GM12864 (cell line): ENCODE measurements at places on chromosomes 11 and 22.

DNA sequence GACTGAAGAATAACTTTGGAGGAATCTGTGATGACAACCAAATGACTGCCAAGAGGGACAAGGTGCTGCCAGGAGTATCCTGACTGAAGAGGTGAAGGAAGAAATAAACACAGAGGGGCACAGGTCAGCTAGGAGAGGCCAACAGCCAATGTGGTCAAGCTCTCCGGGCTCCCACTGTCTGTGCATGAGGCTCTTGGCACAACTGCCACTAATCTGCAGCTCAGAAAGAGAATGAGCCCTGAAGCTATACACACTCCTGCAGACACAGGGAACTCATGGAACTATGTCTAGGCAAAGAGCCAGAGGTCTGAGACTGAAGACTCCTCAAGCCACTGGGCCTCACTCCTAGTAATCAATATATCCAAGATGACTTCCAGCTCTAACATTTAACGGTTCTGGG is 7.0 kb downstream of the THRSP start:
- DNase-seq: no peak

DNA sequence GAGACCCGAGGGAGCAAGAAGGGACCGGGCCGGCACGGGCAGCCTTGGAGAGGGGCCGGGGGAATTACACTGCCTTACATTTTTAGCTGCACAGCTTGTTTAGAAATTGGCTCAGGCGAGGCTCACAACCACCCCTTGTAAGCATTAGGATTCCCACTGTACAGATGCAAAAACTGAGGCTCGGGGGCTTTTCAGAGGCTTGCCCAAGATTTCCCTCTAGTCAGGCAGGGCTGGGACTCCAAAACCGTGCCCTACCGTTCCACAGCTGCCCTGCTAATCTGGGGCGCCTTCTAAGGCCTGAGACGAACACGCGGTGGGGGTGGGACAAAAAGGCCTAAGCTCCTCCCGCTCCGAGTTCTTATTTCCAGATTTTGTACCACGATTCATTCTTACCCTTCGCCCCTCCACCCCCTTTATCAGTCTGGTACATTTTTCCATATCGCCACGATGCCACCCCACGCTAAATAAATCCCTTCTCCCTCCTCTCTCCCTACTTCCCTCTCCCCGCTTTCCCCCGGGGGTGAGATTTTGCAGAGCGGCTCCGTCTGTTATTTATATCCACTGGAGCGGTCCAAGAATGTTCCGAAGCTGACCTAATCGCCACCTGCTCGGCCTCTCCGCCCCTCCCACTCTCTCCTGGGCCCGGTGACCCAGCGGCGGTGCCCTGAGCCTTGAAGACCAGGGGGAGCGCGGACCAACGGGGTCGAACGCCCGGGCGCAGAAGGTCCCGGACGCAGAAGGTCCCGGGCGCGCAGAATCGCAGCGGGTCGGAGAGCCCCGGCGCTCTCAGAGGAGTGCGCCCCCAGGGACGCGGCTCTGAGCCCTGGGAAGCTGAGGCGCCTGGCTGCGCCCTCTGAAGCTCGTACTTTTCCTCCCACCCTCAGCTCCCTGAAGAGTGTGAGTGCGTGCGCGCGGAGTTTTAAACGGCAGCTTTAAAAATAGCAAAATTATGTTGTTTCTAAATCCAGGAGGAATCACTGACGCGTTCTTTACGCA is 764 bp upstream of the PACSIN3 start:
- DNase-seq: no peak

DNA sequence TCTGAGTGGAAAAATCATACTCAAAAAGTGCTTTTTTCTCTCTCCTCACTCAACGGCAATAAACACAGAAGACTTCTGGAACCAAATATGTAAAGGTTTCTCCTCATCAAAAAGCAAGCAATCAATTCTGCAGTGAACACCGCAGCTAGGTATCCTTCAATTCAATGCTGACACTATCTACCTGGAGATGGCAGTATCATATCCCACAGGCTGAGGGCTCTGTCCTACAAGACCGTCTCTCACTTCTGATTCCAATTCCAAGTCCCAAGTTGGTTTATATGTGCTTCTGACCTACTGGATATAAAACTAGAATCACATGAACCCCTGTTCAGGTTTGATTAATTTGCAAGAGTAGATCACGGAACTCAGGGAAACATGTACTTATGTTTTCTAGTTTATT is 59.7 kb upstream of the LUZP2 start:
- DNase-seq: no peak

DNA sequence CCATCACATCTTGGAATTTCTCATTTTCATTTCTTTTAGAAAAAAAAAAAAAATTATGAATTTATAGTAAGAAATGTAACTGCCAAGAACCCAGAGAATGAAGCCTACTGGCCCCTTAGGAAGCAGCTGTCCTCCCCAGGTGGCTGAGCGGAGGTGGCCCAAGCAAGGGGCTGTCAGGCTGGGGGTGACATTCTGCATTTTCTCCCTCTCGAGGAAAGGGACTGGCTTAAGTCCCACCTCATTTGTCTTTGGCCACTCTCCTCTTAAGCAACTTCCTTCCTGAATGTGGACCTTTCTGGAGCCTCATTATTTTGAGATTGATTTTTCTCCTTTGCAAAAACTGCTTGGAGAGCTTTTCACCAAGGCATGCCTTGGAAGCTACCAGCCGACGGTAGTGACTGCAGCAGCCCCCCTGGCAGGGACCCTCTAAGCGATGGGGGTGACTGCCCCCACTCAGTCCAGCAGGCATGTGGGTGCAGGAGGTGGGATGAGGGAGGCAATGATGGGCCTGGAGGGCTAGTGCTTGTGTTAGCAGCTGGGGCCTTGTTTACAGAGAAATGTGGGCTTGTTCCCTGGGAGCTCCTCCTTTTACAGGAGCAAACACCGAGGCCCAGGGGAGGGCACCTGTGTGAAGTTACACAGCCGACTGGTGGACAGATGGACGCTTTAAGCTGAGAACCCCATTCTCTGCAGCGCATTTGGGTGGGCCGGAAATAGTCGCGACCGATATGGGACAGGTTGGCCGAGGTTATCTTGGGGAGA is 111.7 kb downstream of the MORC2 start:
- no peak for DNase-seq

DNA sequence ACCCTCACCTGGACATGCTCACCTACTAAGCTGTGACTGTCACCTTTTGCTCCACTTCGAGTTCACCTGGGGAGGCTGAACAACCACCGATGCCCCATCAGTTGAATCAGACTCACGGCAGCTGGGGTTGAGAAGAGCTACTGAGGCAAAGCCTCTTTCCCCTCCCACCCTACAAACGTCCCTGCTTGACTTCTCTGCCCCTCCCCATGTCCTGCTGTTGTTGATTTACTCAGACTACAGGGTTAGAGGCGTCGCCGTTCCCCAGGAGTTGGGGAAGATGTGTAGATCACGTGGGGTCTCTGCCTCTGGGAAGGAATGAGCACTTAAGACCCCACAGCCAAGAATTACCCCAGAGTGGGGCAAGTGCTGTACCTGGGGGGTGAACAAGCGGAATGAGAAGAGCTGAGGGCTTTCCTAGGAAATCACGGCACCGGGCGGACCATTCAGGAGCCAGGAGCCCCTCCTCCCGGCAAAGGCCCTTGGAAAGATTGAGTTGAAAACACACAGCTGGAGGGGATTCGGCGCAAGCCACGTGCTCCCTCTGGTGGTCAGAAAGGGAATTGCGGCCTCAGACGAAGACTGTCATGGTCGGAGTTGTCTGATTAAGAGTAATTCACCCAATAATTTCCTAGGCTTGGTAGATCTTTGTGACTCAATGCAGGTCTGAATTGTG is 7.0 kb downstream of the FXYD2 start:
- DNase-seq: peak; percentile 59

DNA sequence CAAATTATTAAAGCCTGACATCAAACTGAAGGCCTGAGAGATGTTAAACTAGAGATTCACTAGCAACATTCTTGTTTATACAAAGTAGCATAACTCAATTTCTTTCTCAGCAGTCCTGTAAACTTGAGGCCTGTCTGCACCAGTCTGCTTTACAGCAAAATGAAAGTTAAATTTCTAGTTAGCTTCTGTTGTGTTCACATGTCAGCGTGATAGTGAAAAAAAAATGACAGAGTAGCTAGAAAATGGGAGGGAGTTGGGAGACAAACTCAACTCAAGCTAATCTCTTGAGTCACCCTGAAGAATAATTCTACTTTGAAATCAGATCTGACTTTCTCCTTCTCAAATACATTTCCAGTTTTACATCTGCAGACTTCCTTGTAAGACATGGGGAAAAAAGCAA is 6.5 kb downstream of the RBFOX2 start:
- no peak for DNase-seq

- DNase-seq: no peak
Observed at GRCh38 chr22:23414727-23415489, 165.2 kb downstream of the IGLL1 start.

DNA sequence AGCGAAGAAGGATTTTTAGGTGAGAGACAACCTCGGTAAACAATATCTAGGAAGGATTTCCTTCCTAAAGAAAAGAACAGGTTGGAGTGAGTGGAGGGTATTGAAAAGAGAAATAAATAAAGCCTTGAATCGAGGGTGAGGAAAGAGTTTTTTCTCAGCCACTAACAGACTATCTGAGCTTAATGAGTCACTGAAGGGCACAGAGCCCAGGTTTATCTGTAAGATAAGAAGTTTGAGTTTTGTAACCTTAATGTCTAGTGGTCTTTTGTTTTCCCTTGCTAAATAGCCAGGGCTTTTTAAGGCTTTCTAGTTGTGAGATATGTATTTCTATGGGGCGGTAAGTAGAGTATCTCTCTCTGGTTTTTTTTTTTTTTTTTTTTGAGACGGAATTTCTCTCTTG is 394.5 kb upstream of the KIRREL3 start:
- DNase-seq: no peak

- no peak for DNase-seq
Observed at GRCh38 chr22:43861529-43861928, 784 bp downstream of the SULT4A1 start.

- no peak for DNase-seq
Observed at GRCh38 chr11:46249938-46250744, 27.3 kb upstream of the CREB3L1 start.

DNA sequence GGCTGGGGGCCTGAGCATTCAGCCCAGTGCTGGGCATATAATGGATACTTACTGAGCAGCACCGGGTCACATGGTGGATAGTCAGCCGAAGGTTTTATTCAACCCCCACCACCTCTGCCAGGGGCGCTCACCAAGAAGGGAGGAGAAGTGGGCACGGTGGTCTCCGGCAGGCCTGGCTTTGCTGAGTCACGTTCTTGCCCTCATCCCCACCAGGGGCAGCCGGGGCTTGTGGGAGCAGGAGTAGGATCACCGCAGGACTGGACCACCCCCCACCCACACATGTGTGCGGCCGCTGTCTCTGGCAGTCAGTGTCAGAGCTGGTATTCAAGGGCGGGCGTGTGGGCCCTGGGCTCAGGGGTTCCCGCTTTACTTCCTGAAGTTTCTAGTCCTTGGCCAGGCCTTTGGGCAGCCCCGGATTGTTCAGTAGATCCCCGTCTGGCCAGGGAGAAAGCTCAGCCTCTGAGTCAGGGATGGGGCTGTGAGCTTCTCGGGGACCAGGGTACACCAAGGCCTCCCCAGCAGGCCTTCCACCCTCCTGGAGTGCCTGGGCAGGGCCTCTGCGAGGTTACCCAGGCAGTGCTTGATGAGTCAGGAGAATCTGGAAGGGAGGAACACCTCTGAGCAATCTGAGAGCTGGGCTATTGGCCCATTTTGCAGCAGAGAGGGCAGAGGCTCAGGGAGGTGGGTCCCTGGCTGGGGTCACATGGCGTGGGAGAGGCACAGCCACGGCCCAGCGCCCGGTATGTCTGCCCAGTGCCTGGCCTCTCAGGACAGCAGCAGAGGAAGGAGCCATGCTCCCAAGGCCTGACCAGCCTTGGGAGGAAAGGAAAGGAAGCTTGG is 60.6 kb downstream of the RTL6 start:
- no peak for DNase-seq

GRCh38 chr11:10625281-10625981 is 57.0 kb upstream of the LYVE1 start:
- no peak for DNase-seq

DNA sequence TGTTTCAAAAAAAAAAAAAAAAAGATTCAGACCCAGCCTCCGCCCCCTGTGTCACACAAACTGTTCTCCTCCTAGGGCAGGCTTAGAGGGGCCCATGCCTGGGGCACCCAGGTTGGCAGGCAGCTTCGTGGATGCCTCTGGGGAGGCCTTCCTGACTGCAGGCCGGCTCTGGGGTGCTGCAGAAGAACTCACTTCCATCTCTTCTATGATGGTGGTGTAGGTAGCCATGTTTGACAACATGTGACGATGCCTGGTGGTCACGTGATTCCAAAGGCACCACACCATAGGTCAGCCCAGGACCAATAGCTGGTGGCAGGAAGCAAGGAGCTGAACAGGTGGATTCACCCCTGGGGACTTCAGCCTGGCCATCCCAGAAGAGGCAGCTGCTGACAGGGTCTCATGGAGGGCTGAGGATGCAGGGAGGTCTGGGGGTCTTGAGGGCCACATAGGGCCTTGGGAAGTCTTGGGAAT is 24.1 kb upstream of the CELSR1 start:
- DNase-seq: peak; percentile 40

- no peak for DNase-seq
Observed at GRCh38 chr11:111886844-111887243, 7.5 kb downstream of the CFAP68 start.

DNA sequence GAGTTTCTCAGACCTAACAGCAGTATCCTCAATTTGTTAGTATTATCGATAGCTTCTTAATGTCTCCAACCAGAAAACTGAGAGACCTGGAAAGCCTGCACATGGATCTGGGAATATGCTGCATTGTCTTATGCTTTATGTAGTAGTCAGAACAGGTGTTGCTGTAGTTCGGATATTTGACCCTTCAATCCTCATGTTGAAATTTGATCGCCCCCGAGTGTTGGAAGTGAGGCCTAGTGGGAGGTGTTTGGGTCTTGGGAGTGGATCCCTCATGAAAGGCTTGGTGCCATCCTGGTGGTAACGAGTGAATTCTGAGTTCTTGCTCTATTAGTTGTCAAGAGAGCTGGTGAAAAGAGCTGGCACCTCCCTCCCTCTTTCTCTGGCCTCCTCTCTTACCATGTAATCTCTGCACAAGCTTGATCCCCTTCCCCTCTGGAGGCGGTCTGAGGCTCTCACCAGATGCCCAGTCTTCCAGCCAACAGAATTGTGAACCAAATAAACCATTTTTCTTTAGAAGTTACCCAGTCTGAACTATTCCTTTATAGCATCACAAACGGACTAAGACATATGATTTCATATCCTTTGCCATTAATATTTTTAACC is 227.1 kb downstream of the DDX10 start:
- no peak for DNase-seq

- no peak for DNase-seq
Observed at GRCh38 chr11:8828046-8828445, 82.9 kb upstream of the AKIP1 start.

- no peak for DNase-seq
Observed at GRCh38 chr11:57406337-57406904, 16.0 kb upstream of the PRG2 start.

- DNase-seq: no peak
Observed at GRCh38 chr11:30774496-30775232, 188.5 kb upstream of the MPPED2 start.

GRCh38 chr11:9385327-9385899 is 961 bp downstream of the IPO7 start:
- no peak for DNase-seq

- no peak for DNase-seq
Observed at GRCh38 chr22:19862619-19863246, 8.1 kb upstream of the GNB1L start.

- DNase-seq: no peak
Observed at GRCh38 chr11:43532041-43532440, 148.5 kb upstream of the HSD17B12 start.

- DNase-seq: no peak
Observed at GRCh38 chr22:37419969-37420685, 7.2 kb downstream of the ELFN2 start.

GRCh38 chr11:130798801-130799200 is 117.5 kb downstream of the SNX19 start:
- no peak for DNase-seq

- DNase-seq: no peak
Observed at GRCh38 chr11:79265756-79266322, 175.0 kb downstream of the TENM4 start.
